ENCODE measurements at places on chromosomes 4 and X.

DNA sequence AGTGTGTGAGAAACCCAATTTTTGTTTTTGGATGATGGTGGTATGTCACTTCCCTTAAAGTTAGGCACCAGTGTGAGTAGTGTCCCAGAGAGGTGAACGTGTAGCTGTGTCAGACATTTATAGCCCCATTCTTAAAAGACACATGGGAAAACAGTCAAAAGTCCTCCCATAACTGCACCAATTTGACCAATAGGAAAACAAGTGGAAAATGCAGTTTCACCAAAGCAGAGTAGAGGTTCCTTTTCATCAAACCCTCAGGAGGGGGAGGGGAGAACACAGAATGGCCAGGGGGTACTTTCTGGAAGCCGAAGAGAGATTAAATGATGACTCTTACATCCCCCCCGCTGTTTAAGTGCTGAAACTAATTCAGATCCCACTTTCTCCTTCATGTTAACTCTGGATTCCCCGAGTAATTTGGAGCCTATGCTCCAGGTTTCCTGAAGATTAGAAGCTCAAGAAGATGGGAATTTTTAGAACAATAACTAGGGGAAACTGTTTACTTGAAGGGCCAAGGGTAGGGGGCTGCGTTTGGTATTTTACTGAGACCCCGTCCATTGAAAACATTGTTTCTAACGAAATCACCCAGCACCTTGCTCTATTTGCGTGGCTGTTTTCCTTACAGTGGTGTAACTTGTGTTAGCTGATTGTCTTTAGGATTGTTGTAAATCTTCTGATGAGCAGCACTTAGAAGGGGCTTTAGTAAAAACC is 2.1 kb upstream of the LEF1 start:
- DNase-seq, result no peak

- no peak for DNase-seq
These were observed 763.4 kb upstream of the EPHA5 start for GRCh38 chr4:66433706-66434105.

DNA sequence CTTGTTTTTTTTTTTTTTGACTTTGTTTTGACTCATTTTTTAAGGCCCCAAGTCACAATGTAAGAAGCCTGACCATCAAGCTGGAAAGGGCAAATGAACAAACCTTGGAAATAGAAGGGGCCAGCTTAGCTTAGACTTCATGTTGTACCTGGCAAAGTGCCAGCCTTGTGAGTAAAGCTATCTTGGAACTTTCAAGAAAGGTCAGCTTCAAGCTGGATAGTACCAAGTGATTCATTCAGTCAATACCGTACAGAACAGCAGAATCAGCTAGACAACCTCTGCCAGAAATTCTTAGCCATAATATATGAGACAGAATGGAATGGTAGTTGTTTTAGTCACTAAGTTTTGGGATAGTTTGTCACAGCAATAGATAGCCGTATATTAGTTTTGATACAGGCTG is 1492.2 kb upstream of the TENM3 start:
- no peak for DNase-seq

DNA sequence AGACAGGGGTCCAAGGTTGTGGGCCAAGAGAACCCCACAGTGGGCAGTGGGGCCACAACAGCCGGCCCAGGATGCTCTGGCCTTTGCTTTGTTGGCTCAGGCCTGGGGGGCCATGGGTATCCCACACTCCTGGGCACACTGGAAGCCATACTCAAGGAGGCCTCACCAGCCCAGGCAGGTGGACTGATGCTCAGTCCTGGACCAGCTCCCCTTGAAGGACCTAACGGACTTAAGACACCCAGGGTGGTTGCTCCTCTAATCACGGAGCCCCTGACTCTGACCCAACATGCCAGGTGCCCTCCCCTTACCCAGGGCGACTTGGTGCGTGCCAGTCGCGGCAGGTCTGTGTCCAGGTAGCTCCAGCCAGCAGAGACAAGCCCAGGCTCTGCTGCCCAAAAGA is 50.8 kb downstream of the ZFYVE28 start:
- no peak for DNase-seq

DNA sequence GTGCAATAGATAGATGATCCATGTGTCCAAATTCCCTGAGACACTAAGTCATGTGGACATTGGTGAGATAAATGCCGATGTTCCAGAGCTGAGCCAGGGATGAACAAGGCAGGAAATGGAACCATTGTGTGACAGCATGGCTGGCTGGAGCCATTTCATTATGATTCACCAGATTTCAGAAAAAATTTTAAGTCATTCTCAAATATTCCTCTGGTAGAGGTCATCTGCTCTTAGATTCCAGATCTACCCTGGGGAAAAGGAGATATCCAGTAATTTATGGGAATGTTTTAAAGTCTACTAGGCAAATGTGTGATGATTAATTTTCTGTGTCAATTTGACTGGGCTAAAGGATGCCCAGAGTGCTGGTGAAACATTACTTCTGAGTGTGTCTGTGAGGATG is 287.3 kb downstream of the STK32B start:
- DNase-seq, result no peak
